Stomach (tissue), 19 donors: ENCODE measurements at places on chromosomes 3 and 15. TPM values are rescaled to one million over a fixed set of nuclear protein-coding genes. Genes with fewer than 3 reads are reported as not detected.
A peak's percentile ranks its signal among the peaks of the same experiment; 100 is the strongest.

- DNase-seq = peak; percentile 17
Observed at GRCh38 chr3:38579141-38579540, 70.3 kb downstream of the SCN5A start.

- DNase-seq = no peak
Observed at GRCh38 chr3:31927811-31928210, 53.3 kb downstream of the OSBPL10 start.

- DNase-seq = no peak
Observed at GRCh38 chr3:53227993-53228885, 27.6 kb downstream of the TKT start.

GRCh38 chr3:175554801-175555200 lies 695.7 kb downstream of the NAALADL2 start:
- DNase-seq = no peak

- DNase-seq = peak; percentile 70
Observed at GRCh38 chr3:55571913-55572312, 84.8 kb upstream of the WNT5A start.

DNA sequence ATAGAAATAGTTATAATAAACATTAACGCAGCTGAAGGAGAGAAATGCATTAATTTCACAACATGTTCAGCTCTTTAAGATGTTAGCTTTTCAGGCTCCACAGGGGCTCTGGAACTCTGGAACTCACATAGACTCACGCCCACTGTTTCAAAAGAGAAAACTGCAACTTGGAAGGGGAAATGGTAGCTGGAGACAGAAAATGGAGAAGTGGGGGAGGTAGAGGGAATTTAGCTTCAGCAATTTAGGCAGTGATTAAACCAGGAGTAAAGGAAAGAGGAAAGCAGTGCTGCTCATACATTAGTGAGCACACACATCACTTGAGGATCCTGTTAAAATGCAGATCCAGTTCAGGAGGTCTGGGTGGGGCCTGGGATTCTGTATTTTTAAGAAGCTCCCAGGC lies 274.8 kb upstream of the TRIM42 start:
- no peak for DNase-seq

DNA sequence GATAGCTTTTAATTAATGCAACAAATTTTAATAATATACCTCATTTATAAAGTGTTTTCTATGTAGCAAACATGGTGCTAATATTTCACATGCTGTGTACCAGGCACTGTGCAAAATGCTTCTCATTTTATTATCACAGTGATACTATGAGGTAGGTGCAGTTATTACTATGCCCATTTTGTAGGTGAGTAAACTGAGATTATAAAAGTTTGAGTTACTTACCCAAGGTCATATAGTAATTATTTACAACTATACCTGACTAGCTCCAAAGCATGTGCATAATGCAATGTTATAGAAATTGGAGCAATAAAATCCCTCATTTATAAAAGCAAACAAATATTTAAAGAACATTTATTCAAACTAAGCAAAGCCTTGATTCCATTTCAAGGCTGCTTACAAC lies 54.5 kb upstream of the DCBLD2 start:
- no peak for DNase-seq

GRCh38 chr15:73440571-73440970 lies 2.4 kb upstream of the REC114 start:
- no peak for DNase-seq

DNA sequence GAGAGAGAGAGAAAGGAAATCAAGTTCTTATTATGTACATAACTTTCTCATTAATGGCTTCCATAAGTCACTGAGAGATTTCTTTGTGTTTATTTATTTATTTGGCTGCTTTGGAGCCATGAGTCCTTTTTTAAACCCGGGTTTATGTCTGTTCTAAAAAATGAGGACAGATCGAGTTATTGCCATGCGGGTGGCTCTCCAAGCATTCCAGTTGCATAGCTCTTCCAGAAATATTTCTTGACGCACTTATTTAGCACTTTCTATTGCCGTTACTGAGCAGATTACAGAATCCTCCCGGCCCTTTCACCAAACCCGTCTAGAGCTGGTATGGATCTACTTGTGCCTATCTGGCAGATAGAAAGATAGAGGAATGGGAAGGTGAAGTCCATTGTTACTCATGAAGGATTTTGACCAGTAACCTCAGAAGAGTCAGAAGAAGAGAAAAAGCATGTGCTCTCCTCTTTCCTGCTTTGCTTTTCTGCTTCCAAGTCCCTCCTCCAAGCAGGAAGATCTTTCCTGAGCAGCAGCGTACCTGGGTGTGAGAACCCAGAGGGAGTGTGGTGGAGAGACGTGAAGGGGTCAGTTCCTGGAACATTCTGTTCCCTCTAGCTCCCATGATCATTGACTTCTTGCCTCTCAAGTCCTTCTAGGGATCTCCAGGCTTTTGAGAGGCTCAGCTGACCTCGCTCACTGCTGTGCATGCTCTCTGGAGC lies 112.8 kb downstream of the LPP start:
- peak; percentile 59 for DNase-seq

DNA sequence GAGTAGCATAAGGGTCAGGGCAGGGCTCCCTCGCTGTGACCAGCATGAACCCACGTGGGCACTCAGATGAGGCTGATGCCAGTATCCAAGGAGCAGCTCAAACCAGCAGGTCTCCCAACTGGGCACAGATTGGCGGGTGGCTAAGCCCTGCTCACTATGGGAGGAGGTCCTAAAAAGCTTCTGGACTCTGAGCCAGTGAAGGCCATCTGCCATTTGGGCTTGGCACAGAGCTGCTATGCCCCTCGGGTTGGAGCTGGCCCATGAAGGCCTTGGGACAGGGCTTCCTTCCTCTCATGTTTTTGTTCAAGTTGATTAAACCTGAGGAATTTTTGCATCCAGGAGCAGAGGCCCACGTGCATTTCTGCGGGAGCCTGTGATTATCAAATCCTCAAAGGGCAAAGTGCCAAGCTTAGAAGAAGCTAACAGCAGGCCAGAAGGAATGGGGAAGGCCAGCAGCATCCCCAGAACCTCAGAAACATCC lies 4.3 kb upstream of the STRA6 start:
- DNase-seq = no peak

DNA sequence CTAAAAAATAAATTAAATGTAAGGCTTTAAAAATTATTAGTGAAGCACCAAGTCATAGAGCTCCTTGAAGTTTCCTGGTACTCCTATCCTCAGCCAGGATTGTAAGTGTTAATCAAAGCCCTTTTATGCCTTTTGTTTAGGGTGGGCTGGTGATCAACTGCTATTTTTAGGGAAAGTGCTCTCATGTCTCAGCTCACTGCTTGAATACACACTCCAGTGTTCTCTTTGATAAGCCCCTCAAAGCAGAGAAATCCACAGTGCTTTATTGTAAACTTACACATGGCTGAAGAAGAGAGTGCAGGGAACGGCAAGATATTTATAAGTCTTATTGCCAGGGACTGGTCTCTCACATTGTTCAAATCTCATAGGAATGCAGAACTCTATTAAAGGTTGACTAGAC lies 156.4 kb upstream of the AZI2 start:
- no peak for DNase-seq

- no peak for DNase-seq
Observed at GRCh38 chr3:128481438-128481942, 11.5 kb downstream of the GATA2 start.

DNA sequence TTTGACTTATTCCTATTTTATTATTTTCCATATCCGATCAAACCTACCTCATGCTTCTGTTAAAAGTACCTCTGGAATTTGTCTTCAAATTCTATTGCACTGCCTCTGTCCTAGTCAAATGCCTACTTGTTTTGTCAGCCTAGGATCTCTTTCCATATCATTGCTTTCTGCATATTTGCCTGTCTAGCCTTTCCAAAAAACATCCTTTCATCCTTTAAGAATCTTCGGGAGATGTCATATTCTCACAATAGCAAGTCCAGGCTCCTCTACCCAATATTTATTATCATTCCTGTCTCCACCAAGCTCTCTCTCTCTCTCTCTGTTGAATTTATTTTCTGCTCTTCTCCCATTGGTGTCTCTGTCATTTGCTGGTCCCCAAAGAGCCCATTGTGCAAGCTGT lies 80.1 kb downstream of the LRRC28 start:
- no peak for DNase-seq

GRCh38 chr3:101042996-101043686 lies 49.9 kb upstream of the ABI3BP start:
- no peak for DNase-seq

GRCh38 chr3:29301332-29302019 lies 20.6 kb downstream of the RBMS3 start:
- DNase-seq = no peak

The SIDT1 gene
- 0.81 TPM for polyA plus RNA-seq

The CLDN16 gene
- not detected for polyA plus RNA-seq

The LNP1 gene
- polyA plus RNA-seq = 1.6 TPM

The SLC24A5 gene
- polyA plus RNA-seq = 0.13 TPM
